Stimulated activated CD8-positive, alpha-beta memory T cell treated with anti-CD3 and anti-CD28 coated beads, Interleukin-15, amount 100 ng/mL, for 4 hours (primary cell): ENCODE measurements at places on chromosomes 16 and 17.
A peak's percentile ranks its signal among the peaks of the same experiment; 100 is the strongest.

- no peak for DNase-seq
These were observed 7.9 kb upstream of the SMARCD2 start for GRCh38 chr17:63850401-63850800.

DNA sequence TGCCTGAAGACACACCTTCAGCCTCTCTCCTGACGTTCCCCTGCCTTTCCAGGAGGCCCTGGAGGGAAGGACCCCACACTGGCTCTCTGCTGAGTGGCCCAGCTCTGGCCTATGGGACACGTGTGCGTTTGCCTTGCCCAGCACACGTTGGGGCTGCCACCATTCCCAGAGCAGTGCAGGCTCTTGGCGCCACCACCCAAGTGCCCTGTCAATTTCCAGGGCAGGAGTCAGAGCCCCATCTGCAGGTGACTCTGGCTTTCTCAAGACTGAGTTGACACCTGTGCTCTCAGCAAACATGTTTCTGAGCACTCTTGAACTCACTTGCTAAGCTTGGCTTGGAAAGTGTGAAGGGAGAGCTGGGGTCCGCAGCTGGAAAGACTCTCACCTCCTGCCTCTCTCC lies 4.7 kb upstream of the IRF8 start:
- no peak for DNase-seq

DNA sequence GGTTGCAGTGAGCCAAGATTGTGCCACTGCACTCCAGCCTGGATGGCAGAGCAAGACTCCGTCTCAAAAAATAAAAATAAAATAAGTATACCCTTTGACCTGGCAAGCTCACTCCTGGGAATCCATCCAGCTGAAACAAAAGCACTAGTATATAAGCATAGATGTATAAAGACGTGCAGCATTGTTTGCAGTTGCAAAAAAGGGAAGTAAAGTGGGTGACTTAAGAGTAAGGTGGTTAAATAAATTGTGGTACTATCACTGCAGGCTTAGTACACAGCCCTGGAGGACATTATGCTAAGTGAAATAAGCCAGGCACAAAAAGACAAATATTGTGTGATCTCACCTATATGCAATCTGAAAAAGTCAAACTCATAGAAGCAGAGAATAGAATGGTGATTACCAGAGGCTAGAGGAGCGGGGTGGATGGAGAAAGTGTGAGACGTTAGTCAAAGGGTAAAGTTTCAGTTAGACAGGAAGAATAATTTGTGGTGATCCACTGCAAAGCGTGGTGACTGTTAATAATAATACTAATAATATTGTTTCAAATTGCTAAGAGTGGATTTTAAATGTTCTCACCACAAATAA lies 113.0 kb downstream of the MYO1D start:
- DNase-seq: no peak

DNA sequence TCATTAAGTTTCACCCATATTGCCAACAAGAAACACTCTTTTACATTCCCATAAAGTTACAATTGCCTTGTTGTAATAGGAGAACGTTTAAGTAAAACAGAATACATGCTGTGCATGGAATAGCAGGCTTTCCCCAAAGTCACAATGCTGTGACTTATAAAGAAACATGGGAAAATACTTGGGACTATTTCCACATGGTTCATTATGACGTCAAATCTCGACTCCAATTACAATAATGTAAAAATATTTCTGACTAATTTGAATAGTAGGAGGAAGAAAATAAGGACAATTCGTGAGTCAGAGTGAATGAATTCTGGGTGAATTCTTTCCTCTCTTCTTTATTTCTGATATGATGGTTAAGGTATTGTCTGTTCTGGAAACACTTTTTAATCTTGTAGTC lies 52.8 kb downstream of the CDH11 start:
- DNase-seq: no peak

- no peak for DNase-seq
These were observed 8.1 kb downstream of the CLTC start for GRCh38 chr17:59627770-59628171.

DNA sequence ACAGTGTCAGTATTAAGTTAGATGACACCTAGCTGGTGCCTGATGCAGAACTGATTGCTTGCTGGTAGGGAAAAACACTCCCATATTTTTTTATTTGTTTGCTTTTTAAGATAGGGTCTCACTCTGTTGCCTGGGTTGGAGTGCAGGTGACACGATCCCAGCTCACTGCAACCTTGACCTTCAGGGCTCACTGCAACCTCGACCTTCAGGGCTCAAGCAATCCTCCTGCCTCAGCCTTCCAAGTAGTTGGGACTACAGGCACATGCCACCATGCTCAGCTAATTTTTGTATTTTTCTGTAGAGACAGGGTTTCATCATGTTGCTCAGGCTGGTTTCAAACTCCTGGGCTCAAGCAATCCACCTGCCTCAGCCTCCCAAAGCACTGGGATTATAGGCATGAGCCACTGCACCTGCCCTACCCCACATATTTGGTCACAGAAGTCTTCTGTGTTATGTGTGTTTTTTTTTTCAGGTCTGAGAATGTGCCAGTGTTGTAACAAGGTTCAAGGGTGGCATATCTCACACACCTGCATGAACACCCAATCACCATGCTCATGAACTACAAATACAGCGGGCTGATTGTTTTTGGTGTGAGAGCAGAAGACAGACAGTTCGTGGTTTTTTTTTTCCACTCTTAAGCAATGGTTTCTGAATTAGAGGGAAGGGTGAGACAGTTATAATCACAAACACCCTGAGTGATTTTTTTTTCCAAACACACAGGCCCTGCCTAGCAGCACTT lies 22.8 kb downstream of the SPAG9 start:
- DNase-seq: no peak

GRCh38 chr17:57565176-57565575 lies 179.9 kb downstream of the CCDC182 start:
- no peak for DNase-seq

GRCh38 chr17:28065706-28066105 lies 23.2 kb downstream of the NLK start:
- DNase-seq: no peak

GRCh38 chr16:66300501-66300900 lies 66.0 kb upstream of the CDH5 start:
- no peak for DNase-seq

GRCh38 chr17:41329279-41329948 lies 13.9 kb upstream of the KRTAP17-1 start:
- DNase-seq: no peak

GRCh38 chr17:68719431-68719830 lies 118.3 kb upstream of the FAM20A start:
- no peak for DNase-seq

DNA sequence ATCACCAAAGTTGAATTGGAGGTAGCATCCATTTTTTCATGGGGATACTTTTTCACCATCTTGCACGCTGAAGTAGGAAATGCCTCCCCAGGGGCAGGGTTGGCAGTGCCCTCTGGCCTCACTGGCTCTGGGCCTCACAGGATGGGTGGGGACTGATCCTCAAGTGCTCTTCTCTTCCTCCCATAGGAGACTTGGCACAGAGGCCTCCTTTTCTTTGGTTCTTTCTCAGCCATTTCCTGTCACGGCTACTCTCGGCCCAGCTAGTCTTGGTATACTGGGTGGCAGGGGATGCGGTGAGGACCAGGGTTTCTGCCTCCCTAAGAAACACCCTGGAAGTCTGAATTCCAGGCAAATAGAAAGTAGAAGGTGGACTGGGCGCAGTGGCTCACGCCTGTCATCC lies 58.2 kb downstream of the PECAM1 start:
- no peak for DNase-seq

- no peak for DNase-seq
These were observed 34.2 kb downstream of the CFAP20 start for GRCh38 chr16:58094791-58095574.

DNA sequence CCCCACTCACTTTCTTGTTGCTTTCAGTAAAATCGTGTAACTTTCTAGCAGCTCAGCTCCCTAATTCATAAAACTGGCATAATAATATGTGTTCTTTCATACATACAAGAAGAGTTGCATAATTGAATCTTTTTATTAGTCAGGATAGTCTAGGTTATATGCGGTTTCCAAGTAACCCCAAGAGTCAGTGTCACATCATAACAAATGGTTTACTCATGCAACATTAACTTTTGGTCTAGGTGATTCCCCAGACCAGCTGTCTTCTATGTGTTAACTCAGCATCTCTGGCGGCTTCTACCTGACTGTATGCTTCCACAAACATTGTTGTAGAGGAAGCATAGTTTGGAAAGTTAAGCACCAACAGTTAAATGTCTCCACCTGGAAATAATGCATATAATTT lies 1000.4 kb downstream of the CDH11 start:
- DNase-seq: no peak

DNA sequence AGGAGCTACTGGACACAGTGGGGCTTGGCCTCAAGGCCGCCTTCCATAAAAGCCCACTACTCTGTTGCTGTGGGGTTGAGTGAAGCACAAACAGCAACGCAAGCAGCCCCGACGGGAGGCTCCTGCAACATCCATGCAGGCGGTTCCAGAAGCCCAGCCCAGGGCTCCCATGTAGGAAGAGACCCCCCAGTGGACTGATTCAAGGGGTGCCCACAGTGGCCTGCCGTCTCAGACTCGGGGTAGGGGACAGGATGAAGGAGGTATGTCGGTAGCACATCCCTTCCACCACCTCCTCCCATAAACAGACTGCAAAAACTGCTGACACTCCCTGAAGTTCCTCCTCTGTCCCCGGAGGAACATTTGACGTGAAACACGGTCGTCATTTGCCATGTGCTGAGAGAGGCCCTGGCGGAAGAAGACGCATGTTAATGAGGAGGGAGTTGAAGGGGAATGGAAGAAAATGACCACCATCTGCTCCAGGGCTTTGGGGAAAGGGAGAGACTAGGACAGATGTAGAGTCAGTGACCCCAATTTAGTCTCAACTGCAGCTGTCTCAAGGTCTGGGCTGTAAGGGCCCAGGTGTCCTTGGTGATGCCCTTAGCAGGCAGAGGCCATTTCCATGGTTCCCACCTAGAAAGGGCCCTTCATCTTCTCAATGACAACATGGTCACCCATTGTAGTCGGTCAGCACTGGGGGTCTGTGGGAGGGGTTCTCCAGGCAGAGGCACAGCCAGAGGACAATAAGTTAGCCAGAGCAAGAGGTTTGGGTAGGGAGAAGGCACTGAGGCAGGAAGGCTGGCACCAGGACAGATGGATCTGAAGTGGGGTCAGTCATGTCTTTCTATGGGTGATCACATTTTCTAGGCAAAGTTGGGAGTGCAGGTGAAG lies 200.6 kb downstream of the CPPED1 start:
- no peak for DNase-seq

- no peak for DNase-seq
These were observed 287.1 kb upstream of the DYNLRB2 start for GRCh38 chr16:80253741-80254140.

- no peak for DNase-seq
These were observed 341.0 kb upstream of the TNRC6C start for GRCh38 chr17:77617516-77617915.

DNA sequence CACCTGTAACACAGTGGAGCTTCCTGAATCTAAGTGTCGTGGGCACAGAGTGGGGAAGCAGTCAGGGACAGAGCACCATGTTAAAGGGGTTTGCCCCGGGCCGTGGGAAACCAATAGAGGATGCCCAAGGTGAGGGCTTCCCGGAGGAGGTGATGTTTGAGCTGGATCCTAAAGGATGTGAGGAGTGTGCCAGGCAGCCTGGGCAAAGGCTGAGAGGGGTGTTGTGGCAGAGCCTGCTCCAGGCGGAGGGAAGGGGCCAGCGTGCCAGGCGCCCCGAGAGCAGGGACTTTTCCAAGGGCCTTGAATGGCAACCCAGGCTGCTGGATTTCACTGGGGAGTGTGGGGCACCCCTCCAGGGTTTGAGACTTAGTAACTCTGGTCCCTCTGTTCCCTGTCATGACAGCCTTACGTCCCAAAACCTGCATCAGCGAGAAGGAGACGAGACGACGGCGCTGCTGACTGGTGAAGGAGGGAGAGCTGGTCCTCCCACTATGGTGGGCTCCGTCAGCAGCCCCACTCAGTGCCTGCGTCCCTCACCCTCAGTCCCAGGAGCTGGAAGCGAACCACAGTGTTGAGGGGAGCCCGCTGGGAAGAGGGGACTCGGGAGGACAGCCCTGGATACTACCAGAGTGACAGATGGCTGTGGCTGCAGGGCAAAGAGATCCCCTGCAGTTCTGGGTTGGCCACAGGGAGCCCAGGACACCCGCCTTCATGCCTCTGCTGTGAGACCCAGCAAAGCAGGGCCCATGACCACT lies 228.4 kb downstream of the KATNIP start:
- no peak for DNase-seq

GRCh38 chr17:31291820-31292219 lies 5.2 kb downstream of the OMG start:
- DNase-seq: no peak

GRCh38 chr17:251531-251930 lies 70.1 kb upstream of the DOC2B start:
- DNase-seq: no peak

DNA sequence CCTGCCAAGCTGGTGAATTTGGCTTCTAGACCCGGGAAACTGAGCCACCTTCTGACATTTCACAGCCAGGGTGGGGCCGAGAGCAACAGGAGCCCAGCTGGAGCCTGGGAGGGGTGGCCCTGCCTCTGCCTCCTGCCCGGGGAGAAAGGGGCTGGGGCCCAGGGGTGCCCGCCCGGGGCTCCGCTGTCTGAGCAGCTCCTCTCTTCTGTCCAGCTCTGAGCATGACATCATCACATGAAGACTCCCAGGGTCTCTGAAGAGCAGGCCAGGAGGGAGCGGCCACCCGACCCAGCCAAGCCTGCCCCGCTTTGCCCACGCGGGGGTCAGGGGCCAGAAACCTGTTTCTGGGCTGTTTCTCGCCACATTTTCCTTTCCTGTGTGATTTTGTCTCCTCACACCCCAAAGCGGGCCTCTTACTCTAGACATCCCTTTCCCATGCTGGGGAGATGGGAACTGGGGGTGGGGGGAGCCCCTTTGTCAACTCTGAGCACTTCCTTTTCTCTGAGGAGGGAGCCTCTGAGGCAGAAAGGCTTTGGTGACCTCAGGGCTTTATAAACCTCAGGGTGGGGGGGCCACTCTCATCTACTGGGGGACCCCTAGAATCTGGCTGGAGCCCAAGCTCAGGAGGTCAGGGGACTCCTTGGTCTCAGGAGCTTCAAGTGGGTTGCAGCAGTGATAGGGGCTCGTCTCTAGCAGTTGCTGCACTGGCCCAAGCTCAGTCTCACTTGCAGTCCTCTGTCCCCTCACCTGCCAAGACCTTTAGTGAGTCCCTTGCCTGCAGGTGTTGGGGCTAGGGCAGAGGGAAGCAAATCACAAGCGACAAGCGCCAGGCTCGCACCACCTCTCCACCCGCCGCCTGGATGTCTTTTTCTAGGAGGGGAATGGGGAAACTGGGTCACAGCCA lies 7.6 kb downstream of the UBALD2 start:
- peak; percentile 52 for DNase-seq

GRCh38 chr17:42198897-42199296 lies 4.6 kb upstream of the GHDC start:
- no peak for DNase-seq

- no peak for DNase-seq
These were observed 19.5 kb downstream of the PCTP start for GRCh38 chr17:55770196-55770870.
